ENCODE measurements at places on chromosomes 7 and 10.

DNA sequence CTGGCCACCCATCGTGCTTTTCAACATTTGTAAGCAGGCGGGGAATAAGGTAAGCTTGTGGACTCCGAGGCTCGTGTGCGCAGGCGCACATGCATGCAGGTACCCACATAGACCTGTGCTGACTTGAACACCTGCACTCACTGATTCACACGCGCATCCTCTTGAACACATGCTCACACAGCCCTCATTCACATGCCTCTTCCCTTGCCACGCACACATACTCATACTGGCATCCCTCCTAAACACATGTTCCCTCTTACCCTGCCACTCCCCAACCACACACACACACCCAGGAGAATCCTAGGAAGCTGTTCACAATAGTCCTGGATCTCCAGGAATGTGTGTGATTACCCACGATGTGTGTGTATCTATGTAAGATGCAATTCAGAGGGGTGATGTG, 44.1 kb upstream of the LBX1 start:
- no peak for DNase-seq

GRCh38 chr10:34384372-34384771, 430.7 kb downstream of the PARD3 start:
- no peak for DNase-seq

DNA sequence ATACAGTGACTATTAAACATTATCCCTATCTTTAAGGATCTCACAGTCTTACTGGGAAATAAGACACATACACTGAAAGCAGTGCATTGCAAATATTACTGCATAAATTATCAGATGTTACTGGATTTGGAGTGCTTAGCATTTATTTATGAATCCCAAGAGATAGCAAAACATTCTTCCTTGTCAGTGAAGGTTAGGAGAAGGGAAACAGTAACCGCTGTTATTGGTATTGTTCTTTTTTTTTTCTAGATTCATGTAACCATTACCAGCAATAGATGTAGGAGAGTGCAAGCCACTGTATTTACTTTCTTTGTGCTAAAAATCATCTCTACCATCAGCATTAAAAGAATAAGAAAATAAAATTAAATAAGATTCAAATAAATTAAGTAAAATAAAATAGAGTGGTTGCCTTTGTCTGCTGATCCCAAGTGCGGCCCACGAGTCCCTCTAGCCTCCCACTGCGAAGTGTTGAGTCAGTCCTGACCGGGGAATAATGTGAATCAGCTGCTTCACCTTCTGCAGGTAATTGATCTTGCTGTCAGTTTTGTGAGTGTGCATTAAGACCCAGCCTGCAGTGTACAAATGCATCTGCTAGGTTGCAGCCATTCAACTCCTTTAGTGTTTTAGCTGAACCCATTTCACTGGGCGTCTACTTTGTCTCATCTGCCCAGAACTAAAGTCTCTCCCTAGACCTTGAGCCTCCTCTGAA, 1344.9 kb downstream of the GATA3 start:
- DNase-seq = no peak

GRCh38 chr7:151459726-151460473, 20.0 kb upstream of the CRYGN start:
- no peak for DNase-seq

- DNase-seq = no peak
Observed at GRCh38 chr7:132087421-132087820, 488.8 kb downstream of the PLXNA4 start.

- no peak for DNase-seq
Observed at GRCh38 chr10:122461367-122461728, at the start of gene HTRA1. HTRA1 (plus strand) TSS chr10:122461553; CDS start chr10:122461653, 100 bp downstream.

- DNase-seq = no peak
Observed at GRCh38 chr10:11209830-11210181, 192.1 kb downstream of the CELF2 start.

DNA sequence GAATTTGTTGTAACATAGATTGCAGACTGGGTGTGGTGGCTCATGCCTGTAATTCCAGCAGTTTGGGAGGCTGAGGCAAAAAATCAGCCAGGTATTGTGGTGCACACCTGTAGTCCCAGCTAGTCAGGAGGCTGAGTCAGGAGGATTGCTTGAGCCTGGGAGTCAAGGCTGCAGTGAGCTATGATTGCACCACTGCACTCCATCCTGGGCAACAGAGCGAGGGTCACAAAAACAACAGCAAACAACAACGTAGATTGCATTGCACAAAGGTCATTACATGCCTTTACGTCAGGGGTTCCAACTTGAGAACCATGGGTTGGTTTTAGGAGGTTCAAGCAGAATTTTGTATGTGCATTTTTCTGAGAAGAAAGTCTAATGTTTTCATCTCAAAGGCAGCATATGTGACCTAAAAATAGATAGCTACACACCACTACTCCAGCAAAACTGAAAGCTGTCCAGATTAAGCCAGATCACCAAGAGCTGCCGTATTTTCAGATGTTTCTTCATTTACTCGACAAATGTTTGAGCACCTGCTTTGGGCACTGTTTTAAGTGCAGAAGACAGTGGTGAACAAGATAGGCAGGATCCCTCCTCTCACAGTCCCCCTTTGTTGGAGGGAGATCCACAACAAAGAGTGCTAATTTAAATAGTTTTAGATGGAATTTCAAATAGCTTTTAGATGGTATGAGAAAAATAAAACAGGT, 28.3 kb upstream of the CYP26C1 start:
- no peak for DNase-seq

DNA sequence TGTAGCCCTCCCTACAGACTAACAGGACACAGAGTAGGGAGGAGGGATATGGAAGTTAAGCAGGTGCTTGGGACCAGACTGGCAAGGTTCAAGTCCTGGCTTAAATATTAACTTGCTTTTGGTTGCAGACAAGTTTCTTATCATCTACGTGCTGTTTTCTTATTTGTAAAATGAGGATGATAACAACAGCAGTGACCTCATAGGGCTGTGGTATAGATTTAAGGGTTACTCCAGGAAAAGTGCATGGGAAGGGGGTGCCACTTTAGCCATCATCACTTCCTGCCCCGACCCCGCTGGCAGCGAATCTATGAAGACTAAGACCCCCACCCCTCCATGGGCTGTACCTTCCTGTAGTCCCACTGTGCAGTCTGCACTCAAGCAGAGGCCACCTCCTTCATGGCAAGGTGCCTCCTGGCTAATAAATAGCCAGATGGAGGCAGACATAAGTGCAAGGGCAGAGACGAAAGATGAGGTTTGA, 250.2 kb downstream of the COBL start:
- no peak for DNase-seq

GRCh38 chr10:78703593-78703992, 365.2 kb upstream of the ZMIZ1 start:
- no peak for DNase-seq

GRCh38 chr7:82945480-82945879, 217.2 kb downstream of the PCLO start:
- DNase-seq = no peak

GRCh38 chr7:155496267-155497005, 38.5 kb downstream of the EN2 start:
- DNase-seq = no peak

- no peak for DNase-seq
Observed at GRCh38 chr7:11699666-11700065, 132.3 kb downstream of the THSD7A start.

DNA sequence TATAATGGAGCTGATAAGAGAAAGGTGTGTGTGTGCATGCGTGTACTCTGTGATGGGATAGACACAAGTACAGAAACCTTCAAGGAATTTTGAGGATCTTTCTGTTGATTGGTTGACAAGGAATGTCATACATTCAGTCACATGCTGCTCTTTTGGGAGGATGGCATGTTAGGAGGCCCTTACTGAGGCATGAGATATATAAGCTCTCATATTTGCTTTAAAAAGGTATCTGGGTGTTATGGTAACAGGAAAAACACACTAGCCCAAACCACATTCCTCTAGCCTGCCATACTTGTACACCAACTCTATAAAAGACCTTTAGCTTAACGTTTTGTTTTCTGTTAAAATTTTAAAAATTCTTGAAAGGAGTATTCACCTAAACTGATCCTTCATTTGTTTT, 72.5 kb upstream of the EGFR start:
- no peak for DNase-seq

DNA sequence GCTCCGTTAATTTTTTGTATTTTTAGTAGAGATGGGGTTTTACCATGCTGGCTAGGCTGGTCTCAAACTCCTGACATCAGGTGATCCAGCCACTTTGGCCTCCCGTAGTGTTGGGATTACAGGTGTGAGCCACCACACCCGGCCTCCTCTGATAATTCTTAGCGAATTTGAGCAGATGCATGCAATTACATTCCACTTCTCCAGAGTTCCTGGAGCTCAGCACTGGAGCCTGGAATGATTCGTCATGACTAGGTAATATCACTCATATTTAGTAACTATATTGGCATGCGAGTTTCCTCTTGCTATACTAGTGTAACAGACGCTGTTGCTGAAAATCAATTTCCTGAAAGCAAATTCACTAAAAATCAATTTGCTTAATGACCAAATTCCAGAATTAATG, 86.8 kb downstream of the MKX start:
- no peak for DNase-seq

DNA sequence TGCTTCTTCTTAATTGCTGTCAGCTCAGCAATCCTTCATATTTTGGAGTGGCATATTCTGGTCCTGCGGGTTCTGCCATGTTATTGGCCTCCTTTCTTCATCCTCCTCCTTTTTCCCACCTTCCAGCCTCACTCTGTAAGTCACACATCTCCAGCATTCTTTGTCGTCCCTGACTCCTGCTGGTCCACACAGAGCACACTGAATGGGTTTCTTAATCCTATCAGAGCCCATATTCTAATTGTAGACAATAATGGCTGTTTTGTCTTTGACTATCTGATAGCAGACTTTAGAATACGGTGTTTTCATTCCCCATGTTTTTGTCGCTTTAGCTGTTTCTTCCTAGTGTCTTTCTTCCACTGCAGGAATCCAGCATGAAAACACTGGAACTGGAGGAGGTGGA, 389.6 kb downstream of the REEP3 start:
- DNase-seq = no peak

DNA sequence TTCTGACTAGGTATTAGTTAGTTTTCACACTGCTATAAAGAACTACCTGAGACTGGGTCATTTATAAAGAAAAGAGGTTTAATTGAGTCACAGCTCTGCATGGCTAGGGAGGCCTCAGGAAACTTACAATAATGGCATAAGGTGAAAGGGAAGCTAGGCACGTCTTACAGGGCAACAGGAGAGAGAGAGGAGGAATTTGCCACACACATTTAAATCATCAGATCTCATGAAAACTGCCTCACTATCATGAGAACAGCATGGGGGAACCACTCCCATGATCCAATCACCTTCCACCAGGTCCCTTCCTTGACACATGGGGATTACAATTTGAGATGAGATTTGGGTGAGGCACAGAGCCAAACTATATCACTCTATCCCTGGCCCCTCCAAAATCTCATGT, 40.6 kb upstream of the ZMYND11 start:
- no peak for DNase-seq

GRCh38 chr7:140722254-140722653, 25.7 kb downstream of the NDUFB2 start:
- no peak for DNase-seq

DNA sequence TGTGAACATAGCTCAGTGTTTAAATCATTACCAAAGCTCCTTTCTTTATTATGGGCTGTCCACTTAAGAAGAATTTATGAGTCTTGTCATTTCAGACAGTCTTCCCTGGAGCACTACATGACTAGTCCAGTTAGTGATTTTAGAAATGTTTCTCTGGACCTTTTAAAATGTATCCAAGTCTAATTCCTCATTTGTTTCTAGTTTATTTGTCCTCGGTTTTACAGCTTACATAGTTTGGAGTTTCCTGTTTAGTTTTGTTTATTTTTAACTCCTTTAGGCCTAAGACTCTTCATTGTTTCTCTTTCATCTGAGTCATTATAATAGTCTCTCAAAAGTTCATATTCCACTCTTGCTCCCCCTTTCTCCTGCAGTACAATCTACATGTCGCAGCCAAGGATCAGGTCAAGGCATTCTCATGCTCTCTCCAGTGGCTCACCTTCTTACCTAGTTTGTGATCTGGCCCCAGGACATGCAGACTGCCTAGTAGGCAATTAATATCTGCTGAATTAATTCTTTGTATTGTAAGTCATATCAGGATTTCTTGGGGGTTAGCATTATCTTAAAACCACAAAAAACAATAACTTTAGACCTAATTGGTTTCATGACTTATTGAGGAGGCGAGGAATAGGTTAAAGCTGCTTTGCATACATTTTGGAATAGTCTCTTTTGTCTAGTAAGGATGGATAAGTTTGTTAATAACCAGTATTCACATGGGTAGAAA, 93.8 kb downstream of the MAPK8 start:
- no peak for DNase-seq

DNA sequence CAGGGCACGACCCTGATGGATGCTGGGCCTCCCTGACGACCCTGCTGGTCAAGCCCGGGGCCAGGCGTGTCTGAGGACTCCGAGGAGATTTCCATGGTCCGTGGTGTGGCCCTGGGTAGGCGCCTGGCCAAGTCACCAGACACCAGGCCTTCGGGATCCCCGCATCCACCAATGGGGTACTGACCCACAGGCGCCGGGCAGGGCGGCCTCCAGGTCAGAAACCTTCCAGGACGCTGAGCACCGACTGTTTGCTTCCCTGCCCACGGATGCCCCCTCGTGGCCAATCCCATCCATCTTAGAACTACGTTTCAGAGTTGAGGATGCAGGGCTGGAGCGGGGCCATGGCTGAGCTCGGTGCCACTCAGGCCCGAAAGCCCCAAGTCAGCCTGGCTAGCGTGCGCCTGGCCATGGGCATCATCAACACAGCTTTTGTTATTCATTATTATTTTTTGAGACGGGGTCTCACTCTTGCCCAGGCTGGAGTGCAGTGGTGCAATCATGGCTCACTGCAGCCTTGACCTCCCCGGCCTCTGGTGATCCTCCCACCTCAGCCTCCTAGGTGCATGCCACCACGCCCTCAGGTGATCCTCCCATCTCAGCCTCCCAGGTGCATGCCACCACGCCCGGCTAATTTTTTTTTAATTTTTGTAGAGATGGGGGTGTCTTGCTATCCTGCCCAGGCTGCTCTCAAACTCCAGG, 7.1 kb upstream of the AMZ1 start:
- DNase-seq = peak; percentile 68

GRCh38 chr10:77182803-77183202, 454.8 kb downstream of the KCNMA1 start:
- no peak for DNase-seq

- no peak for DNase-seq
Observed at GRCh38 chr10:69839696-69840345, 38.1 kb downstream of the COL13A1 start.

DNA sequence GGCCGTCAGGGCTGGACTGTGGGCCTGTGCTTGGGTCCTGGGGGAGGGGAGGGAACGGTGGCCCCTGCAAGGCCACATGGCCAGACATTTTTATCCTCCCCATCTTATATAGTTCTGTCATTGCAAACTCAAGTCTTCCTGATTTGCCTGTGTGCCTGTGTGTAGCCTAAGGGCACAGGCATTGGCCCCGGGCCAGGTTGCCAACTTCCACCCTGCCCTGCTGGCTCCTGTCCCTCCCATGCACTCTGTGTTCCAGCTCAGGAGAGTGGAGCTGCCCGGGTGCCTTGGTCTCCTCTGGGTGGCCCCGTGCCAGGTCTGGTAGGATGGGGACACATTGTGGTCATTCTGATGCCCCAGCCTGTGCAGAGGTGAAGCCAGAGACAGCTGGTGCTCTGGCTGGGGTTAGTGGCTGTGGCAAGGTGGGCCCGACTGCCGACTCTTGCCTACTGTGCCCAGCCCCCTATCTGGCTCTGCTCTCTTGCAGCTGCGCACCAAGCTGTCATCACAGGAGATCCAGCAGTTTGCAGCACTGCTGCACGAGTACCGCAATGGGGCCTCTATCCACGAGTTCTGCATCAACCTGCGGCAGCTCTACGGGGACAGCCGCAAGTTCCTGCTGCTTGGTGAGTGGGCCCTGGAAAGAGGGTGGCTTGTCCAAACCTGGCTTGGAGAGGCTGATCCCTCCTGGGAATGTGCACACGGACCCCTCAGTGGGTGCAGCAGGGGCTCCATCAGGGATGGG, 14.8 kb downstream of the NACAD start:
- DNase-seq = no peak

All from iPS DF 6.9 (cell line).